NCI-H524 treated with DMSO at 0.1 percent for 48 hours (cell line): ENCODE measurements at places on chromosomes 1 and 21.

GRCh38 chr1:117267232-117267774 lies 56.6 kb upstream of the VTCN1 start:
- no peak for DNase-seq

- DNase-seq: no peak
Observed at GRCh38 chr21:41600556-41600955, 92.6 kb upstream of the TMPRSS2 start.

GRCh38 chr1:203526572-203526971 lies 32.6 kb downstream of the OPTC start:
- no peak for DNase-seq

GRCh38 chr1:198756470-198756869 lies 117.6 kb downstream of the PTPRC start:
- DNase-seq: no peak

DNA sequence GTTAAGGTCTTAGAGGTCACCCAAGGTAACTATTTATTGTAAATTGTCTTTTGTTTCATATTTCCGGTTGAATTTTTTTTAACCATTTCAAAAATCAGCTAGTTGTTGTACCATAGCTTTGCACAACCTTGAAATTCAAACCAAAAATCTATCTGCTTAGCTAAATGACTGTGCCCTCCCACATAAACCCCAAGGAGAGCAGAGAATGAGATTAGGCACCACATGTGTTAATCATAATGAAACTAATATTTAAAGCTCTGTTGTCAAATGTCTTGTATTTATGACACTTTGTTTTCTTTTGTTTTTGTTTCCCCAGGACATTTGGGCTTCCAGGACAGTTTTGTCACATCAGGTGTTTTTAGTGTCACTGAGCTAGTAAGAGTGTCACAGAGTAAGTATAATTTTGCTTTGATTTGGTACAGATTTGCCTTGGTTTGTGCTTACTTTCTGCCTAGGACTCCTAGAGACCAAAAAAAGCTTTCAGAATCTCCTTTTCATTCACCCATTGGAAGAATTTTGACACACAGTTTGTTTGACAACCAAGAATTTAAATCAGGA lies 249.9 kb downstream of the NFIA start:
- DNase-seq: no peak

DNA sequence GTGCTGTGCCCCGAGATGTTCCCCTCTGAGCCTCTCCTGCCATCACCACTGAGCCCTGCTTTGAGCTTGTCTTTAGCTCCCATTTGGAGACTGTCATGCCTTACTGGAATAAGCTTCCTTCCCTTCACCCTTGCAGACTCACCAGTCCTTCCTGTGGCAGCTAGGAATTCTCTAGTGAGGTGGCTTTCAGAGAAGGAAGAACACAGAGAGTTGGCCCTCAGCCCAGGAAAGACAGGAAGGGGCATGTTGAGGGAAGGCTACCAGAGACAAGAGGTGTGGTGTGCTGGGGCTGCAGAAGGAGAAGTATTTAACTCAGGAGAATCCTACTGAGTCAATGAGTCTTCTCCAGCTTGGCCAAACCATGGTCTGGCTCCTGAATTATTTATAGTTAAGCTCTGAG lies 76.3 kb downstream of the UCK2 start:
- DNase-seq: no peak

DNA sequence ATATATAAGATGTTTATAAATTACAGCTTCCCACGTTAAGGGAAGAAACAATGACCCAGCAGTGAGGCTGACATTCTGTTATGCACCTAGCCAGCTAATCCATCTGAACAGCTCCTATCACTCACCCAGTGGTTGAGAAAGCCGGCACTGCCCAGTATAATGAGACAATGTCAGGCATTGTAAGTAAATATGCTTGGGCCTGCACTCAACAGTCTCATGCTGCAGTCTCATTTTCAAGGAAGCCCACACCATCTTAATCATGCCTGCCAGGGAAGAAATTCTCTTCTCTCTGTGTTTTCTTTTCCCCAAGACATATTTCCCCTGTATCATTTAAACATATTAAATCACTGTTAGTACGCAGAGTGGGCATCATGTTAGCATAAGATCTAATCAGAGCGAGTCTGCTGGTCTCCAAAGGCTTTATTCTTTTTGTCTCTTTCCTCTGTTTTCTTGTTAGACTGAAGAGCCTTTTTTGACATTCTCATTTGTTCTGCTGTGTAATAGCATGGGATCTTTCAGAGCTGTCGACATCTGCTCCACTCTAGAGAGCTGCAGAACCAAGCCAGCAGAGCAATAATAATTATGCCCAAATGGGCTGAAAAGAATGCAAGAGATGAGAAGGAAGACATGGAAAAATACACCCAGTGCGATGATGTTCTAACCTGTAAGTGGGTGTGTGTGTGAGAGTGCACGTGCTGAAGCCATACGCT lies 67.6 kb upstream of the SLC22A15 start:
- DNase-seq: no peak

DNA sequence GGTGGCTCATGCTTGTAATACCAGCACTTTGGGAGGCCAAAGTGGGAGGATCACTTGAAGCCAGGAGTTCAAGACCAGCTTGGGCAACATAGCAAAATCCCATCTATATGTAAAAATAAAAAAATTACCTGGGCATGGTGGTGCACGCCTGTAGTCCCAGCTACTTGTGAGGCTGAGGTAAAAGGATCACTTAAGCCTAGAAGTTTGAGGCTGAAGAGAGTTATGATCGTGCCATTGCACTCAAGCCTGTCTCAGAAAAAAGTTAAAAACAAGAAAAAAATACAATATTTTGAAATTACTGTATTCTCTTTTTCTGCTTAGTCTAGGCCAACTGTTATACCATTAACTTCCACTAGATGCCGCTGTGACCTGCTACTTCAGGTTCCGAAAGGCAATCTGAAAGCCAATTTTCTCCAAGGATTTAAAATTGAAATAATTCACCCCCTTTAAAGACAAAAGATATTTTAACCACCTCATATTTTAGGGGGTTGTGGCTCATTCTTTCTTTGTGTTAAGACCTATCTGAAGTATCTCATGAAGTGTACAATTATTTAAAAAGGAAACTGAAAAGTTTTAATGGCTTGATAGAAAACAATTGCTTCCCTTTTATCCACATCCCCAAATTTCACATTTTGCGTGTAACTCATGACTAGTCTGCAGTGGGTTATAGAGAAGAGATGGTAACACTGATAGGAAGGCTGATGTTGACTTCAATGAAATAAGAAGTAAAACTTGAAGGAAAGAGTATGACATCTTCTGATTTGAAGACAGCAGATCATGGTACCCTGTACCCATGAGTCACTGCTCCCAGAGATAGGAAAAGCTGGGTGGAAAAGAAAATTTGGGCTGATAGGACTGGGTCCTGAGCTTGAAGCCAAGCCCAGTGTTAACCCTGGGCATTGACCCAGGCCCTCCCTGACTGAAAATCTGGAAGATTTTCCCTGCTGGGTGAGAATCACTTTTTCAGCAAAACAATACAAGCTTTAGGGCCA lies 24.4 kb upstream of the CLDN14 start:
- no peak for DNase-seq

DNA sequence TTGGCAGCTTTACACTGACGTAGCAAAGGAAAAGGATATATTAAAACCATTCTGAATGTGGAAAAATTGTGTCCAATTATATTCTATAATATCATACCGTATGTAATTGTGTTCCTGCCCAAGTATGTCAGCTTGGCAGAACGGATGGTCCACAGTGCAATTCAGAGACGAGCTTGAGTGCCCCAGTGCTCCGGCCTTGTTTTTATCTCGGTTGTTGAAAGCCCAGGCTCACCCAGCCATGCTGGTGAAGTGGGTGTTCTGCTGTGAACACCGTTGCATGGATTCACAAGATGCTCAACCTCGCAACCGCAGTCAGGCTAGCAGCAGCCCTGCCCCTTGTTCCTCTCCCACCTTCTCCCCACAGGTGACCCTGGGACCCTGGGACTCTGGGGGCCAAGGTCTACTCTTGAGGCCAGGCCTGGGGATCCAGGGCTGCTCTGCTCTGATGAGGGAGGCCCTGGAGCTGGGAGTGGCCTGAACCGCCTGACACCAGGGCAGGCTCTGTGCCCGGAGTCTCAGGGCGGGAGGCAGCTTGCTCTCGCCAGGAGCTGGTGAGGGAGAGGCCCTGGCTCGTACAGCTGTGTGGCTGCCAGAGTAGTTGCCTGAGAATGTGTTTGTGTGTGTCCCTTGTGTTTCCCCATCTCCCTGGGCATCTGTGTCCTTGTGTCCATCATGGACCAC lies 11.2 kb downstream of the PTPRF start:
- no peak for DNase-seq

- DNase-seq: no peak
Observed at GRCh38 chr1:46211051-46211450, 7.9 kb downstream of the LURAP1 start.

DNA sequence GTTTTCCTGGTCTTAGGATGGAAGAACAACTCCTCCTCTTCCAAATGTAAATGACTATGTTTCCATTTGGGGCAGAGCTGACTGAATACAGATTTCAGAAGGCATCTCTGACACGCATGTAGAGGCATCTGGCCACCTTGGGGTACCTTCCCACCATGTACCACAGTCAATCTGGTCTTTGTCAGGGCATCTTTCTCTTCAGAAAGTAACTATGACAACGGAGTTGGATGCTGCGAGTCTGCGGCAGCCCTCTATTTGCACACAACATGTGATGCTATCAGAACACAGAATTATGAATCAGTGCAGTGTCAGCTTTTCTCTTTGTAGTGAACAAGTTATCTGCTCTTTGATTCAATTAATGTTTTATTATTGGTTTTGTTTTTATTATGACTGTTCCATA lies 94.7 kb downstream of the TSEN15 start:
- no peak for DNase-seq

DNA sequence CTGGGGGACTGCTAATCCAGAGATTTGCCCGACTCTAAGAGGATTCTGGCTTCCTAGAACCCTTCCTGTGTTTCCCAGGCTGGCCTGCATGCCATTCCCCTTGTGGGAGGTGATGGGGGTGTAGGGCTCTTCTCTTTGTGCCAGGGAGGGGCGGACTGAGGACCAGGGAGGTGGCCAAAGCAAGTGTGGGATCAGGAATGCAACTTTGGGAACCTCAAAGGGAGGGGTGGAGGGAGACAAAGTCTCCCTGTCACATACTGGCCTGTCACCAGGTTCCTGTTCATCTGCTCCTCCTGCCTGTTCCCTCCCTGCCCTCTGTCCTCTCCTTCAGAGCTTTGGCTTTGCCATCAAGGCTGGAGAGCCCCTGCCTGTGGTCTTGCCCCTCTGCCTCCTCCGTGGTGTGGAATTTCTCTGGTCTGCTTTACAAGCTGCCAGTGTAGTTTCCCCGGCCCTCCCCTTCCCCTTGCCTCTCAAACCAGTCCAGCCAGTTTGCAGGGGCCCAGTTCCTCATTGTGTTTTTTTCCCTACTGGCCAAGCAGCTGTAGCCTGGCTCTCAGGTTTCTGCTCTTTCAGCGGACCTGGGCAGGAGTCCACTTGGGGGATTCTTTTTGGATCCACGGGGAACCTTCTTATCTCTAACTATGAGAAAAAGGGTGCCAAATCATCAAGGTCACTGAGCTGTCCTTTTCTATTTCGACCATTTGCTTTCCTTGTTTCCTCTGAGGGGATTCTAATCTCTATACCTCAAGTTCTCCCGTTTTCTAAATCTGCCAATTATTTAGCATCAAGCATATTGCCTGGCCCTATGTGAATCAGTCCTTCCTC lies 1.8 kb downstream of the CGN start:
- no peak for DNase-seq

- DNase-seq: no peak
Observed at GRCh38 chr1:7575041-7575400, 196.1 kb upstream of the VAMP3 start.

GRCh38 chr1:215482079-215482478 lies 85.0 kb upstream of the KCTD3 start:
- no peak for DNase-seq

DNA sequence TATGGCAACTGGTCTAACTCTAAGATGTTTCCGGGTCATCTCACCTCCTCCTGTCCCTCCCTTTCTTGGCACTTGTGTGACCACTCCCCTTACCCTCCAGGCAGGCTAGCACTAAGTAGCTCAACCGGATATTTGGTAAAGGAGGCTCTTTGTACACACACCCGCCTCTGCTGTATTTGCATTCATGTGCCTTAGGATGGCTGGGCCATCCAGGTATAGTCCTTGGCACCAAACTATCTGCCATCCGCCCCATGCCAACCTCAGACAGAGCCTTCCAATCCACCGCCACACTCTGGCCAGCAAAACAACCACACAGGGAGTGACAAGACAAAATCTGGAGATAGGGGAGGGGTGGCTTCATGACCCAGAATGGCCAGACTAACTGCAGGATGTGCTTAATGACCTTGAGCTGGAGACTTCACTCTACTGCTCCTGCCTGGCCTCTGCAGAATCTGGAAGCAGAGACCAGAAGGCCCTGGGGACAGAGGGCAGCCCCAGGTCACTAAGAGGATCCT lies 59.5 kb downstream of the CDK18 start:
- no peak for DNase-seq

DNA sequence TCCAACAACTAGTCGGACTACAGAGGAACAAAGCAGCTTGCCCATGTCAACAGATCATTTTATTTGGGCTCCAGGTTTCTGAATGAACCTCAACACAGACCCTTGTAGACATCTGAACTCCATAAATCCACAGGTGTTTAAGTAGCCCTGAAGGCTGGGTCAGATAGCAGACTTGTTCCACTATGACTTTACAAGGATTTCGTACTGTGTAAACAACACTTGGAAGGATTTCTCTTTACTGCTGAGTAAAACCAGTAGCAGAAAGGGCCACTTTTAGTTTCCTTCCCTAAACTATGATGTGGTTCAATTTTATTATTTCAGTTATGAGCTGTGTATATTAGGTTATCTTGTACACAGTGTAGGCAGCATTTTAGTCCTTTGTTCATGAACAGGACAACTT lies 316.4 kb upstream of the ADGRL2 start:
- no peak for DNase-seq

DNA sequence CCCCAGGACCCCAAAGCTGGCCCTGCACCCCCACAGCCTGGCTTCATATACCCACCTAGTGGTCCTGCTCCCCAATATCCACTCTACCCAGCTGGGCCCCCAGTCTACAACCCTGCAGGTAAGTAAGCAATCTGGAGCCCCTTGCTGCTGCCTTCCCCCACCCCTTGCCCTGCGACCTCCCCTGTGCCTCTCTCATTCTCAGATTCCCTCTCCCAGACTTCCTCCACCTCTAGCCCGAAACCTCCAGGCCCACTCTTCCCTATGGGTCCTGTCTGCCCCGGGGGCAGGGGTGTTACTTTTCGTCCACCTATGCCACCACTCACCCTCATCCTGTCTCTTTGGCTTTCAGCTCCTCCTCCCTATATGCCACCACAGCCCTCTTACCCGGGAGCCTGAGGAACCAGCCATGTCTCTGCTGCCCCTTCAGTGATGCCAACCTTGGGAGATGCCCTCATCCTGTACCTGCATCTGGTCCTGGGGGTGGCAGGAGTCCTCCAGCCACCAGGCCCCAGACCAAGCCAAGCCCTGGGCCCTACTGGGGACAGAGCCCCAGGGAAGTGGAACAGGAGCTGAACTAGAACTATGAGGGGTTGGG lies 2.9 kb downstream of the SHISA4 start:
- no peak for DNase-seq

- no peak for DNase-seq
Observed at GRCh38 chr1:61210435-61211154, 128.2 kb downstream of the NFIA start.
